ENCODE measurements at places on chromosomes 6 and 20.

DNA sequence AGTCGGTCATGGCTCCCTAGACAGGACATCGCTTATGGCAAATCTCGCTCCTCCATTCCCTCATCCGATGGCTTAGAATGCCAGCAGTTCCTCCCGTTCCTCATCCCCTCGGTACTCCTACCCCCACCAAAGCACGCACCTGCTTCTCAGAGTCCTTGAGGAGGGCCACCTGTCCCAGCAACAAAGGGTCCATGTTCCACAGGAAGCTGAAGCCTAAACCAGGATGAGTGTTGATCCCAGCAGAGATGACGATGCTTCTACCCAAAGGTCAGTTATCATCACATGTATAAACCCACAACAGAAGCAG lies 111.2 kb downstream of the THBS2 start:
- peak; percentile 72 for DNase-seq

GRCh38 chr6:152595499-152595898 lies 41.7 kb downstream of the SYNE1 start:
- no peak for DNase-seq

GRCh38 chr6:1285956-1286355 lies 25.9 kb upstream of the FOXQ1 start:
- DNase-seq: peak; percentile 42

DNA sequence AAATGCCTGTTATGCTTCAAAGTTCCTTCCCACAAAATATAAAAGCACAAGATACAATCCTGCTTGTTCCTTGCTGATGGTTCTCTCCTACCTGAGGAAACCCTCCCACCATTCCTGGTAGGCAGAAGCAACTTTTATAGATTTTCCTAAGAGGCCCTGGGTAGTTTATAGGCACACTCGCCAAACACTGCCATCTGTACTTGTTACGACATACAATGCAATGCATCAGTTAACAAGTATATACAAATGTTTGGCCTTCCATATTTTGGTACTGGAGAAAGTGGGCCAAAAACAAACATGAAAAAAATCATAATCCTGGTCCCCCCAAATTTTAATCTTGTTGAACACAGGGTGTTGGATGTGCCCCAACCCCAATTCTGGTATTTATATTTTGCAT lies 16.6 kb downstream of the MCM9 start:
- no peak for DNase-seq

GRCh38 chr6:39330476-39330875 lies 8.0 kb upstream of the KCNK16 start:
- DNase-seq: no peak
